ENCODE measurements at places on chromosomes 5 and 9.

- DNase-seq, result no peak
These were observed 141.7 kb downstream of the MVB12B start for GRCh38 chr9:126468141-126468825.

GRCh38 chr5:135834639-135835529, at the start of gene SLC25A48:
Gene SLC25A48 (plus strand): TSS chr5:135834663. CDS start chr5:135834848, 185 bp downstream.
- no peak for DNase-seq

DNA sequence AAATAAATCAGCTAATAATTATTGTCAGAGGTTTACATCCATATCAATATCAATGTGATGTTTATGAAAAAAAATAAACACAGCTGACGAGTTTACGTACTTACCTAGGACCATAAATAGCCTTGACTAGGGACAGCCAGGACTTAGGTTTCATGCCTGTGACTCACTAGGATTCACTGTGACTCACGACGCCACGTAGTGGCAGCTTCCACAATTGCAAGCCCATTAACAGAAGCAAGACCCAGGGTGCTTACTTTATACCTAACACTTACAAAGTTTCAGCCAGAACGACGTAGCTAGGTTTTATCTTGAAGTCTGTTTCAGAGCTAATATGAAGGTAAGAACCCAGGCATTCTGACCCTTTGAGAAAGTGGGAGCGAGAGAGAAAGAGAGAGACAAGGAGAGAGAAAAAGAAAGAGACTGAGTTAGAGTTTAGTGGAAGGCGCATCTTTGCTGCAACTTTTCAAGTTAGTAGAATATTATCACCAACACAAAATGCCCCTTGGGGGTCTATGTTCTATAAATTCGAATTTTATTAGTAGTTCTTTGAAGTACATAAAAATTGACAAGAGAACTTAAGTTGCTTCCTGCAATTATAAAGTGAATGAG, 191.2 kb downstream of the GNA14 start:
- DNase-seq, result peak; percentile 87

DNA sequence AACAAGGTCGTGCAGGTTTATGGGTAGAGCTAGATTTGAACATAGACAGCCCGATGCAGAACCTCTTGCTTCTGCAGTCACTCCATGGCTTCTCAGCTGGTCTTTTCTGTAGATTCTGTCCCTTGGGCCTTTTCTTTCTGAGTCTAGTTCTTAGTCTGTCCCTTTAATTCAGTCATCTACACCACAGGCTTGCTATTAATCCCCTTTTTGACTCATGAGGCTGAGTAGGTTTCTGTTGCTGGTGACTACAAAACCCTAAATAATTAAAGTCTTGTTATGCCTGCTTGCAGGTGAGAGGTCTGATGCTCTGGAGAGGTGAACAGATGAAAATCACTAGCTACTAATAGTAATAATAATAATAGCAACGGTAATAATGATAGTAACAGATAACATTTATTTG, 19.3 kb upstream of the STRBP start:
- DNase-seq, result no peak

DNA sequence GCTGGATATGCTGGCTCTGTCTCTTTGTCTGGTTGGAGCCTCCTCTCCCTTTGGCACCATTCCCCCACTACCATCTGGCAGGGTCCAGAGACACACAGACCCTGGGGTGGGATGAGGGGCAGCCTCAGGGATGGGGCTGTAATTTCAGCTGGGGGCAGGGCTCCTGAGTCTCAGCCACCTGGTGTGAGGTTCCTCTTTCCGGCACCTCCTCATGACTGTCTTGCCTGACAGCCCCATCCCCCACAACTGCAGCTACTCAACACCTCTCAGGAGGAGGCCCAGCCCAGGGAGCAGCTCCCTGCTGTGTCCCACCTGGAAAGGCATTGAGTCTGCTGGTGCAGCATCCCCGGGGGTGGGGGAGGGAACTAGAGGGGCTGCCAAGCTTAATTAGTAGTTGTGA, 11.7 kb upstream of the RPS14 start:
- no peak for DNase-seq

DNA sequence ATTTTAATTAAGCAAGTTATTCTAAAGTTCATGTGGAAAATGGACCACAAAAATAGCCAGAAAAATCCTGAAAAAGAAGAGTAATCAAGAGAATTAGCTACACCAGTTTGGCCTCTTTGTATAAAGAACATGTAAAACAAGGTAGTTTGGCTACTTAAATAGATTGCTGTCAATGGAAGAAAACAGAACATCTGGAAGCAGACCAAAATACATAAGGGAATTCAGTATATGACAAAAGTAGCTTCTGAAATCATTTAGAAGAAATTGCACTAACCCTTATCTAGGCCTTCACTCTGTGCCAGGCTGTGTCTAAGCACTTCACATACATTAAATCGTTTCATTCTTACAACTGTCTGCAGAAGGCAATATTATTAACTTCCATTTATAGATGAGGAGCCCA, 156.6 kb downstream of the PRDM6 start:
- DNase-seq, result no peak

GRCh38 chr5:103703617-103704016, 141.0 kb upstream of the NUDT12 start:
- DNase-seq, result no peak

DNA sequence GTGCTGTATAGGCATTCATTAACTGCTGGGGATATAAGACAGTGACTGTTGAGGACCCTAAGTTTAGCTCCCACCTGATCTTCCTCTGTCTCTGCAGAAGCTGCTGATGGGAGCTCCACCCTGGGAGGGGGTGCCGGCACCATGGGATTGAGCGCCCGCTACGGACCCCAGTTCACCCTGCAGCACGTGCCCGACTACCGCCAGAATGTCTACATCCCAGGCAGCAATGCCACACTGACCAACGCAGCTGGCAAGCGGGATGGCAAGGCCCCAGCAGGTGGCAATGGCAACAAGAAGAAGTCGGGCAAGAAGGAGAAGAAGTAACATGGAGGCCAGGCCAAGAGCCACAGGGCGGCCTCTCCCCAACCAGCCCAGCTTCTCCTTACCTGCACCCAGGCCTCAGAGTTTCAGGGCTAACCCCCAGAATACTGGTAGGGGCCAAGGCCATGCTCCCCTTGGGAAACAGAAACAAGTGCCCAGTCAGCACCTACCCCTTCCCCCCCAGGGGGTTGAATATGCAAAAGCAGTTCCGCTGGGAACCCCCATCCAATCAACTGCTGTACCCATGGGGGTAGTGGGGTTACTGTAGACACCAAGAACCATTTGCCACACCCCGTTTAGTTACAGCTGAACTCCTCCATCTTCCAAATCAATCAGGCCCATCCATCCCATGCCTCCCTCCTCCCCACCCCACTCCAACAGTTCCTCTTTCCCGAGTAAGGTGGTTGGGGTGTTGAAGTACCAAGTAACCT, 22.1 kb downstream of the PCDHGC5 start:
- DNase-seq, result no peak

- DNase-seq, result no peak
These were observed 15.8 kb downstream of the RBM27 start for GRCh38 chr5:146219243-146219642.

DNA sequence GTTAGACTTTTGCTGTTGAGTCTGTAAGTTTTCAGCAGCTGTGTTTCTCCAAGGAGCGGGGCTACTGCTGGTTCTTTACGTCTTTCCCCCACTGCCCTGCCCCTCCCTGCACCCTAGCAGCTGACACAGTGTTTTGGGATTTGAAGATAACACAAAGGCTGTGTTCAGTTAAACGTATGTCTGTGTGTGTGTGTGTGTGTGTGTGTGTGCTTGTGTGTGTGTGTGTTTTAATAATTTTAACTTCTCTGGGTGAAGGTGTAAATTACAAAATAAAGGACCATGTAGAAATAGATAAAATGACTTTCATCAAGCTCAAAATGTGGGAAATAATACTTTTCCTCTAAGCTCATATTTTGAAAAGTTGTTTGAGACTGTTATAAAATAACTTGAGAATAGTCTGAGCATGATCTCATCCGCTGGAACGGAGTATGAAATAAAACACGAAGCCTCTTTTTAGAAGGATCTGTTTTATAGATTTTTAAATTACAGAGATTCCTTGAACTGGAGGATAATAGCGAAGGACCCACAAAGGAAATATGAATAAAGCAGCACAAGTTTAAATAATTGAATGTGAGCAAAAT, 10.9 kb downstream of the ABL1 start:
- DNase-seq, result peak; percentile 95

GRCh38 chr5:143037708-143038107, 267.5 kb downstream of the ARHGAP26 start:
- DNase-seq, result no peak

DNA sequence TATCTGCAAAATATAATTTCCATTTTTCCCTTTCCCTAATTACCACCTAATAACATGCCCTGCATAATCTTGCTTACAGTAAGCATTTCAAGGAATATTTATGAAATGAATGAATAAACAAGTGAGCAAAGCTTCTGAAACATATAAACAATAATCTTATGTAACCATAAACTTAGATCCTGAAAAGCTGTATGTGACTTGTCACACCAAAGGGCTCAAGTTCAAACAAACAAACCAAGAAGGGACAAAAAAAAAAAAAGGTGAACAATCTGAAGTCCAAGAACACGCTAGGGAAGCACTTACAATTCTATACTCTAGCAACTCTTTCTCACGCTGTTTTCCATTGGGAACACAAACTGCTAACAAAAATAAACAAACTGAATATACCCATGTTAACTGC, 36.3 kb downstream of the PLPP1 start:
- no peak for DNase-seq

GRCh38 chr5:170747357-170747756, 36.2 kb upstream of the GABRP start:
- DNase-seq, result no peak

DNA sequence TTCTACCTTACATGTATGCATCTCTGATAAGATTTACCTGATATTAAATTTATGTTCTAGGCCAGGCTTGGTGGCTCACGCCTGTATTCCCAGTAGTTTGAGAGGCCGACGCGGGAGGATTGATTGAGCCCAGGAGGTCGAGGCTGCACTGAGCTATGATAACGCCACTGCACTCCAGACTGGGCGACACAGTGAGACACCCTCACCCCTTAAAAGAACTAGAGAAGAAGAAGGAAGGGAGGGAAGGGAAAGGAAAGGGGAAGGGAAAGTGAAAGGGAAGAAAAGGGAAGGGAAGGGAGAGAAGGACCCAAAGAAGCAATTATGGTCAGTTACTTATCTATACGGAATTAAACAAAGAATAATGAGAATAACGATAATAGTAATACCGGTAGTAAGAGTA, 1.2 kb upstream of the RFK start:
- no peak for DNase-seq

DNA sequence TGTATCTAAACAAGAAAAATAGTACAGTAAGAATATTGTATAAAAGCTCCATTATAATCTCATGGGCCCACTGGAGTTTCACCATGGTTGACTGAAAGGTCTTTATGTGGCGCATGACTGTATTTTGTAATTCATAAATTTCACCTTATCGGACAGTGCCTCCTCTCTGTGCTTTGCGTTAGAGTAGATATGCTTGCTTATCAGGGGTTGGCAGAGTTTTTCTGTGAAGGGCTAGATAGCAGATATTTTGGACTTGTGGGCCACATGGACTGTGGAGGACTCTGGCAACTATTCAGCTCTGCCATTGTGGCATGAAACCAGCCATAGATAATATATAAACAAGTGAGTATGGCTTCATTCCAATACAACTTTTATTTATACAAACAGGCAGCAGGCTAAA, 23.2 kb downstream of the GAPVD1 start:
- no peak for DNase-seq

DNA sequence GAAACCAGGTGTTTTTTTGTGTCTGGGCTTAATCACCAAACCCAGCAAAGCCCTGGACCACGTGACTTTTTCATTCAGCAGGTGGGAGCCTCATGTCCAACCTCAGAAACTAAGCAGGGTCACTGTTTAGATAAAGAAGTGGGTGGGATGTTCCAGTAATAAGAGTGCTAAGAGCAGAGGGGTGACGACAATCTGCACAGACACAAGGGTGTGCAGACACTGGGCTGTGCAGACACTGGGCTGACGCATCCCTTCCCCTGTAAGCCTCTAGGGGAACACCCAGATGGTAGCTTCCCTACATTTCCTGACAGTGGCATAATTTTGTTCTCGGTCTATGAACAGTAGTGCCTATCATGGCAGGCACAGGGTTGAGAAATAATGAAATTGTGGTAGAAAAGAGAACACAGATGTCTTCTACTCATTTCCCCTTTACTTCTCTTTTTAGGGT, 85.1 kb downstream of the SAXO1 start:
- peak; percentile 17 for DNase-seq

DNA sequence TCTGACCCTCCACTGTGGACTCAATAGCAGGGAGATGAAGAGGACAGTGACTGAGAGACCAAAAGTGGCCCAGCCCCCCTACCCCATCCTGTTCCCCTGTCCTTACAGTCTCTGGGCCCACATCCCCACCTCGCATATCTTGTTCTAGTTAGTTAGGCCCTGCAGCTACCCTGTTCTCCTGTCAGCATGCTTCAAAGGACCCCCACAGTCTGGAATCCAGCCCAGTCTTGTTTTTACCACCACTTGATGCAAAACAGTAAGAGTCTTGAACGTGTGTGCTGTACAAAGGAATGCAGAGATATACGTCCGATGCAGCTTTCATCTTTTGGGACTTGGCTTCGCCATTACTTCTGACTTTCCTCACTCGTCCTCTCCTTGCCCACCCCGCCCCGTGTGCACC, 12.2 kb upstream of the POMT1 start:
- no peak for DNase-seq

DNA sequence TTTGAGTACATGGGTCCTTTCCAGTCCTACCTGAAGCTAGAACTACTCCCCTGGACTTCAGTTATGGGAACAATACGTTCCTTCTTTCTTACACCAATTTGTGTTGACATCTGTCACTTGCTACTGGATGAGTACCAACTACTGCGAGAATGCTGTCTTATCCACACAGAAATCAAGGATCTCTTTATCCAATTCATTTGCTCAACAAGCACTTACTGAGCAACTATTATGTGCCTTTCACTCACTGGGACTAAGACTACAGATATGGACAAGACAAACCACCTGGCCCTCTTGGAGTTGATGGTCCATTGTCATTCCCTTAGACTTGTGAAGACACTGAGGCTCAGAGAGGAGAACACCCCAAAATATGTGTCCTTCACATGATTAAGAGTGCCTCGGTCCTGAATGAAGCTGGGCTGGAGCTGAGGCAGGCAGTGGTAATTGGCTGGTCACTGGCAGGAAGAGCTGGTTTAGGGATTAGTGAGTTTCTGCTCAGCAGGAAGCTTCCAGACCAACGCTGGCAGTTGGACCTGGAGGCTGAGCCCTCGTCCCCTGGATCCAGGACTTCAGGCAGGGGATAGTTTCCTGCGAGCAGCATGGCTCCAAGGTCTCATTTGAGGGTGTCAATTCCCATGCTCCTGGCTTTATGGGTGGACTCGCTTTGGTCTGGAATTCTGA, 8.4 kb upstream of the ARSI start:
- DNase-seq, result no peak

- DNase-seq, result no peak
These were observed 119.9 kb downstream of the DOCK2 start for GRCh38 chr5:169757016-169757415.
